T1000 (cell line): ENCODE measurements at places on chromosomes 3 and 15.

- no peak for DNase-seq
These were observed 43.1 kb upstream of the SRGAP3 start for GRCh38 chr3:9292516-9292915.

- no peak for DNase-seq
These were observed 61.8 kb downstream of the GAP43 start for GRCh38 chr3:115685097-115685496.

GRCh38 chr15:74428442-74428787 lies 5.3 kb downstream of the SEMA7A start:
- DNase-seq = no peak

- no peak for DNase-seq
These were observed 433.4 kb upstream of the GBE1 start for GRCh38 chr3:82194870-82195269.

- no peak for DNase-seq
These were observed 339.1 kb downstream of the SATB1 start for GRCh38 chr3:18086078-18086477.

DNA sequence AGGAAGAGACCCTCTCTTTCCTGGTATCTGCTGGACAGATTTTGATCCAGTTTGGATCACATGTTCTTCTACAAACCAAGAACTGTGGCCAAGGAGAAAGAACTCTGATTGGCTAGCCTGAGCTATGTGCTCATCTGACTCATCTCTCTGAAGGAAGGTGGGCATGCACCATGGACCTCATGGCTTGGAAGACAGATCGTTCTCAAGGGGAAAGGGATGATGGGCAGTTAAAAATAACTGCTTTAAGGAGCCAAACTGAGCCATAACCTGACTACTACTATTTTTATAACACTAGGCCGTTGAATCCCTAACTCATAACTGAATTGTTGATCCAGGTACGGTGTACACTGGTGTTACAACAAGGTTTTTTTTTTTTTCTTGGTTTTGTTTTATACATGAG lies 112.4 kb downstream of the B3GALNT1 start:
- no peak for DNase-seq

GRCh38 chr3:138011722-138012121 lies 1.8 kb downstream of the CLDN18 start:
- no peak for DNase-seq
